ENCODE measurements at places on chromosomes 4 and X. TPM values are rescaled to one million over a fixed set of nuclear protein-coding genes. Genes with fewer than 3 reads are reported as not detected.

- DNase-seq, result no peak
These were observed 102.3 kb upstream of the FAT1 start for GRCh38 chr4:186826006-186826405.

- no peak for DNase-seq
These were observed 88.4 kb downstream of the TTC29 start for GRCh38 chr4:146857298-146857697.

GRCh38 chr4:1026115-1026514, 14.7 kb downstream of the FGFRL1 start:
- peak; percentile 68 for DNase-seq

DNA sequence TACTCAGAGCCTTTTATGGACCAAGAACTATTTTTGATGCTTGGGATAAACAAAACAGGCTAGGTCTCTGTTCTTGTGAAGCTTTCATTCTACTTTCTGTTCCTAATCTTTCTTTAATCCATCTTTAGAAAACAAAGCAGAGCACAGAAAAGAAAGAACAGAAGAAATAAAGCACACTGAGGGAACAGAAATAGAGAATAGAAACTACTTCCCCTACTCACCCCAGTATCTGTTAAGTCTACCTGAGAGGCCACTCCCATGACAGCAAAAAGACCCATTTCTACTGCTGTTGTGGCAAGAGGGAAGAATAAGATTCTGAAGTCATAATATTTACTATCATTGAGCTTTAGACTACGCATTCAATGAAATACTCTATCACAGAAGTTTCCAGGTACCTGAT, 9.2 kb downstream of the RFC1 start:
- DNase-seq, result no peak

- no peak for DNase-seq
These were observed 320.6 kb downstream of the ADGRL3 start for GRCh38 chr4:61520681-61521160.

- no peak for DNase-seq
These were observed 279.0 kb downstream of the BCOR start for GRCh38 chrX:39818750-39819149.

DNA sequence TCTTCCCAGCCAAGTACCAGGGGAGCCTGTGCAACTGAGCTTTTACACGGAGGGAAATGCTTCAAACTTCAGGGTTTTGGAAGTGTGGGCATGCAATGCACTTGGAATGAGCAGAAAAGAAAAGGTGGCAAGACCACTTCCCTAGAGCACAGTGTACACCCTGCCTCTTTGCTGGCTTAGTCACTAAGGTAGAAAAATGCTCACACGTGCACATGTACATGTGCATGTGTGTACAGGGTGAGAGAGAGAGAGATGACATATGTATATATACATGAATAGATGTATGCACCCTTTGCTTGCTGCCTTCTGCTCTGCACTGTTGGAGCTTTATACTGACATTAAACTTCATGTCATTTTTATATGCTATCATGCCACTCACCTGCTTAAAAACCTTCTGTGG, 7.9 kb upstream of the KLF3 start:
- no peak for DNase-seq

The TMPRSS11A gene
- not detected for total RNA-seq

GRCh38 chr4:157739242-157739641, 433.6 kb downstream of the GASK1B start:
- no peak for DNase-seq
